ENCODE measurements at places on chromosomes 2 and 18.

DNA sequence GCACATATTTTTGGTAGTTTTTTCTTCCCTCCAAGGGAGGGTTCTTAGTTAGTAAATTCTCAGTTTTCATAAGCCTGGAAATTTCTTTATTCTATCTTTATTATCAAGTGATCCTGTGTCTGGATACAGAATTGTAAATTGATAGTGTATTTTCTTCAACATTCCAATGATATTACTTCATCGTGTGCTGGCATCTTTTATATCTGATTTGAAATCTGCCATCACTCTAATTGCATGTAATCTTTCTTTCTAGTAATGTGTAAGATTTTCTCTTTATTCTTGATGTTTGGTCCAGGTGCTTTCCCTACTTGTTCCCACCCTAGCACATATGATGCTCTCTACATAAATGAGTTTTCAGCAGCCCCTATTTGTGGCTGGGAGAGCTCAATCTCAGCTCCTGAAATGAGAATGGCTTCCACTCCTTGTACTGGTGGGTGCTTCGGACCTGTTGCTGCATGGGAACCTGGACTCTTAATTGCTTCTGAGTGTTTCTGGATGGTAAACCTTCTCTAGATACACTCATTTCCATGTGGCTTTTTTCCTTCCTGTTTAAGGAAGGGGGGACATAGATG, 102.7 kb downstream of the SMIM21 start:
- no peaks in the 10 kb centered on the region for H3K4me1 ChIP-seq
- no peaks in the 10 kb centered on the region for H3K36me3 ChIP-seq
- DNase-seq = no peak
- no peak overlapping the region for H3K27ac ChIP-seq
- no peaks in the 10 kb centered on the region for H3K27me3 ChIP-seq
- no peak overlapping the region for H3K4me3 ChIP-seq

GRCh38 chr18:22210311-22210754, 40.9 kb downstream of the GATA6 start:
- no peaks in the 10 kb centered on the region for H3K36me3 ChIP-seq
- no peak for DNase-seq
- no peaks in the 10 kb centered on the region for H3K27me3 ChIP-seq
- H3K27ac ChIP-seq = peak overlapping the region; percentile 43

DNA sequence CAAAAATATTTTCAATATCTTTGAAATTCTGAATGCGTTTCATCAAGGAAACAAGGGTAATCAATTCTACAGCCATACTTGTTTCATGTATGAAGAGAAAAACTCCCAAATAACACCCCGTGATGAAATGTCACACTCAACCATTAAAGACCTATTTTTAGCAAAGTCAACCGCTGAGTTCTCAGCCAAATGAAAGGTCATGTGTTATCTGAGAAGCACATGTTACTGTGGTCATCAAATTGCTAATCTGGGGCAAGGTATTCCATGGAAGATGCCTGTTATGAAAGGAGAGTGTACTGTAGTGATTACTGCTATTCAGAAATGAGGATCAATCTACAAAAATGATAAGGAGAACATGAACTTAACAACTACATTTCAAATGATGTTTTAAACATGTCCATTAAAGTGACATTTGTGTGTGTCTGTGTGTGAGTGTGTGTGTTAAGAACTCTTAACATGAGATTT, 126.7 kb downstream of the BCL2 start:
- DNase-seq = no peak
- H3K4me1 ChIP-seq = peaks cover 11% of the 10 kb centered on the region
- H3K27me3 ChIP-seq = no peaks in the 10 kb centered on the region
- no peaks in the 10 kb centered on the region for H3K36me3 ChIP-seq

DNA sequence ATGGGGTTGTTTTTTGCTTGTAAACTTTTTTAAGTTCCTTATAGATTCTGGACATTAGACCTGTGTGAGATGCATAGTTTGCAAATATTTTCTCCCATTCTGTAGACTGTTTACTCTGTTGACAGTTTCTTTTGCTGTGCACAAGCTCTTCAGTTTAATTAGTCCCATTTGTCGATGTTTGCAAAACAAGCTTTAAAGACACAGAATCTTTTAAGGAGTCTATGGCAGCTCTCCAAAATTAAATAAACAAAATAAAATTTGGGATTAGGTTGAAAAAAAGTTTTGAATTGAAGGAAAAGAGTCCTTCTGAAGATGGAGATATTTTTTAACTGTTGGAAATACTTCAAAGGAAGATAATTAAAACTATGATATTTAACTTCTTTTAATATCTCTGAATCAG, 88.8 kb downstream of the MAP3K20 start:
- no peak overlapping the region for H3K4me3 ChIP-seq
- peaks cover 8% of the 10 kb centered on the region for H3K4me1 ChIP-seq
- H3K27ac ChIP-seq = peak overlapping the region; percentile 1
- DNase-seq = no peak
- no peaks in the 10 kb centered on the region for H3K27me3 ChIP-seq

GRCh38 chr2:70937866-70938585, 2.3 kb downstream of the ATP6V1B1 start:
- no peak for DNase-seq
- H3K4me3 ChIP-seq = no peak overlapping the region
- H3K36me3 ChIP-seq = no peaks in the 10 kb centered on the region
- no peak overlapping the region for H3K27ac ChIP-seq
- no peaks in the 10 kb centered on the region for H3K4me1 ChIP-seq

GRCh38 chr2:99275882-99276281, 20.4 kb upstream of the LYG2 start:
- DNase-seq = no peak
- no peak overlapping the region for H3K27ac ChIP-seq
- no peaks in the 10 kb centered on the region for H3K36me3 ChIP-seq
- H3K4me3 ChIP-seq = no peak overlapping the region
- H3K27me3 ChIP-seq = no peaks in the 10 kb centered on the region

GRCh38 chr18:11884396-11885030, 23.6 kb downstream of the MPPE1 start:
- no peak overlapping the region for H3K4me3 ChIP-seq
- H3K27me3 ChIP-seq = no peaks in the 10 kb centered on the region
- DNase-seq = no peak
- H3K27ac ChIP-seq = no peak overlapping the region
- H3K4me1 ChIP-seq = no peaks in the 10 kb centered on the region

- H3K4me3 ChIP-seq = peak overlapping the region; percentile 41
- H3K36me3 ChIP-seq = no peaks in the 10 kb centered on the region
- DNase-seq = peak; percentile 48
- peak overlapping the region; percentile 89 for H3K27ac ChIP-seq
Observed at GRCh38 chr2:134137182-134137611, 116.7 kb upstream of the MGAT5 start.

DNA sequence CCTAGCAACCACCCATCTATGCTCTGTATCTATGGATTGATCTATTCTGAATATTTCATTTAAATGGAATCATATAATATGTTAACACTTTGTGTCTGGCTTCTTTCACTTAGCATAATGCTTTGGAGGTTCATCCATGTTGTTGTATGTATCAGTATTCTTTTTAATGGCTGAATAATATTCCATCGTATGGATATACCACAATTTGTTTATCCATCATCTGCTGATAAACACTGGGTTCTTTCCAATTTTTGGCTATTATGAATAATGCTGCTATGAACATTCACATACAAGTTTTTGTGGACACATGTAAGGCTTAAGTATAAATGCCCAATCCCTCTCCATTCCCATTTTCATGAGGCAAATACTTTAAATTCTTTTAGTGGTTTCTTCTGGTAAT, 52.9 kb downstream of the MRPL33 start:
- no peaks in the 10 kb centered on the region for H3K36me3 ChIP-seq
- no peaks in the 10 kb centered on the region for H3K27me3 ChIP-seq
- no peak overlapping the region for H3K27ac ChIP-seq
- H3K4me1 ChIP-seq = peaks cover 19% of the 10 kb centered on the region
- no peak overlapping the region for H3K4me3 ChIP-seq

DNA sequence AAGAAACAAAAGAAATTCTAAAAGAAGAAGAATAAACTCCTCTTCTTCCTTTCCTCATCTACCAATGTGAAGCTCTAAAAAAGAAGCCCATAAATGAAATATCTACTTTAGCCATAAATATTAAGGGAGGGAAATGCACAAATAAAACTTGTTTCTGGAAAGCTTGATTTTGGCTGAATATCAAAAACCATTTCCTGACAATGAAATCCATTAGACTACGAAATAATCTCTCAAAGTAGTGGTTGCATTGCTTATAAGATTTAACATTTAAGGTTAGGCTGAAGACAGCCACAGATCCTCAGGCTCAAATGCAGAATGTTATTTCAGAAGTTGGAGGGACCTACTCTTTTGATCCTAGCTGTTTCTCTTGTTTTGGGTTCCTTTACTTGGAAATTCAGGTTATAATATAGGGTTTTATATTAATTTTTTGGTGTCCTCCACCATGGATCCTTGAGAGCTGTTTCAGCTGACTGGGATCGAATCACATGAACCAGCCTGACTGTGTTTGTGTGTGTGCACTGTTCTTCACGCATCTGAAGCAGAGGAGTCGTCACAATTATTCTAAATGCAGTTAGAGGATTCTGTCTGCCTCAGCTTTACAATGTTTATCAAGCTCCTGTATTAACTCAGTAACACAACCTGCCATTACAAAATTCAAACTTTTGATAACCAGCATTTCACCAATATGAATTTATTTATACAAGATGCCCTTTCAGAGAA, 474.8 kb downstream of the ARHGAP15 start:
- no peaks in the 10 kb centered on the region for H3K36me3 ChIP-seq
- H3K27ac ChIP-seq = no peak overlapping the region
- no peak for DNase-seq
- H3K4me3 ChIP-seq = no peak overlapping the region
- H3K4me1 ChIP-seq = no peaks in the 10 kb centered on the region
